ENCODE measurements at places on chromosomes 5 and 9.

GRCh38 chr5:99948850-99949249, 586.3 kb upstream of the FAM174A start:
- DNase-seq: no peak

- DNase-seq: no peak
Measured at GRCh38 chr5:4802044-4802443, 338.1 kb upstream of the ADAMTS16 start.

- no peak for DNase-seq
Measured at GRCh38 chr9:104686081-104686480, 8.2 kb upstream of the OR13D1 start.

- no peak for DNase-seq
Measured at GRCh38 chr5:97538912-97539311, 355.9 kb upstream of the RIOK2 start.

DNA sequence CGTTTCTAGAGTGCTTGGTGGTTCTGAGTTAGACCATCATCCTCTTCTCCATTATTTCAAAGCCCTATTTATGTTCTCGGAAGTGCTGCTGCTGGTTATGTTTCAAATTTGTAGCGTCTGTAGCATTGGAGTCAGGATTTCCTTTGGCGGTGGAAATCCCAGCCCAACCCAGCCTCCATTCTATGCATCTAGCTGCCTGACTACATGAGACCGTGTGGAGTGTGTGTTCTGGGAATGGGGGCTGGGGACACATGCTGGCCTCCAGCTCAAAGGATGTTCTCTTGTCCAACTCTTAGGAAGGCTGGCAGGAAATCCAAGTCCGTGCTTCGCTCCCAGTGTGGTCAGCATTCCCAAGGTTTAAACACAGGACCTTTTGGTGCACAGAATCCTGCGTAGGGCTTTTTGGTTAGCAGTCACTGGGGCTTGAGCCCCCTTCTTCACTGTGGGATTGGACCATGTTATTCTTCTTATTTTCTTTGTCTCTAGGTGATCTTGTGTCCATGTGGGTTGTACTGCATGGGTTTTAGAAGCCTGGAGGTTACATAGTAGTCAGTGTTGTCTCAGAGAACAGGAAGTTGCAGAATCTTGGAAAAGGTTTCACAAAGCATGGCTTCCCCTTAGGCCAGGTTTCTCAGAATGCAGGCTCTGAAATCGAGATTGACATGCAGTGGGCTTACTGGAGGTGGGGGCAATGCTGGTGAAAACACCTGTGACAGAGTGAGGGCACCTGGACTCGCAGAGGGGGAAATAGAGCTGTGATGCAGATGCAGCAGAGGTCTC, 132.2 kb downstream of the ARHGAP26 start:
- no peak for DNase-seq

DNA sequence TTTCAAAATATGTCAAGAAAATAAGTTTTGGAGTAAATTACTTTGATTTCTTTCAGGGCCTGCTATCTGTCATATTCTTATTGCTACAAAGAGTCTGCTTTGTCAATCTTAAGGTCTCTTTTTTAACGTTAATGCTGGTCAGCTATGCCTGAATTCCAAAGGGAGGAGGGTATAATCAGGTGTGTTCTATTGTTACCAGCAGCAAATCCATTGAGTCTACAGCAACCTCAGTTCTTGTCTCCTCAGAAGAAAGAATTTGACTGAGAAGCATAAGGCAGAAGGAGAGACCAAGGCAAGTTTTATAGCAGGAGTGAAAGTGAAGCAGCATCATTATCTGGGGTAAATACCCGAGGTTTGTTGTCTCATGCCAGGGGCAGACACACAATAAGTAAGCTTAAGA, 23.7 kb upstream of the MINAR2 start:
- DNase-seq: no peak

DNA sequence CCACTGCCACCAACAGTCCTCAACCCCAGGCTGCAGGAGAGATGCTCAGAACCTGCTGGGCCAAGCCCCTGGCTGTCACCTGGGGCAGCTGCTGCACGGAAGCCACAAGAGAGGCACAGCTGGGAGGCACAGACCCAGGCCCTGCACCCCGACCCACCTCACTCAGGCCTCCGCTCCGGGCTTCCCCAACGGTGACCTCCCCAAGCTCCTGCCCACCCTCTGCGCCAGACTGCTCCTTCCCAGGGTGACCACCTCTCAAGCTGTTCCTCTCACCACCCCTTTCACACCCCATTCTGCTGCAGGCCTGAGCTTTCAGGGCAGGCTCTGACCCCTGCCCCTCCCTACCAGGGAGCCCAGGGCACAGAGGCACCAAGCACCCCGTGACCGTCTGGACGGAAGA, 33.0 kb downstream of the VAV2 start:
- DNase-seq: no peak

Data from activated CD4-positive, alpha-beta T cell treated with anti-CD3 and anti-CD28 coated beads, Interleukin-2, amount 50 U/mL, for 24 hours (primary cell).